ENCODE measurements at places on chromosomes 11 and 22.

- no peak for DNase-seq
These were observed 31.2 kb downstream of the IMMP1L start for GRCh38 chr11:31478223-31478590.

DNA sequence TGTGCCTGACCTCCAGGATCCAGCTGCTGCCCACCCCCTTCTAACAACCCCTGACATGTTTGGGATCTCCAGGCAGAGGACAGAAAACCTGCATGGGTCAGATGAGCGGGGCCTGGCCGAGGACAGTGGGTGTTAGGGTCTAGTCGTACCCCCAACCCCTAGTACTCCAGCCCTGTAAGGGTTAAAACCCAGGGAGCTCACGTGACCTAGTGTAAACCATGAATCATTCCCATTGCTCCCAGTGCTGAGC is 89.1 kb upstream of the CRYBB3 start:
- no peak for DNase-seq

- DNase-seq, result no peak
These were observed 101.3 kb downstream of the PDHX start for GRCh38 chr11:35017528-35018342.

DNA sequence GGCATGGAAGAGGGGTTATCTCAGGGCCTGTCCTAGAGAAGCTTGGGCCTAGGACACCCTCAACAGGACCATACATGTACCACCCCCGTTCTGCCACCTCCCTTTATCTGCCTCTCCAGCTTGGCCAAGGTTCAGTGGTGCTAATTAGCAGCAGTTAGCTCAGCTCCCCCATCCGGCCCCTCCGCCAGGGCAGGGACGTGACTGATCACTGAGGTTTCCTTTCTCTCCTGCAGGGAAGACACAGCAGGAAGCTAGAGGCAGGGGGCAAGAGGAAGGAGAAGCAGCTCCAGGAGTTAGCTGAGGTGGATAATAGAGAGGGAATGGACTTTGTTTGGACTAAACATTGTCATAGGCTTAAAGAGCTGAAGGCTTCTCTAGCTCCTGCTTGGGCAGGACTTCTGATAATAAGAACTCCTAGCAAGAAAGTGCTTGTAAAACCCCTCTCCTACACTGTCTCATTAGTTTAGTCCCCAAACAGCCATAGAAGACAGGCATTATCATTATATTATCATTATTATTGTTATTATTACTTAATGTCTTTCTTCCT is 53.8 kb downstream of the BUD13 start:
- DNase-seq, result no peak

DNA sequence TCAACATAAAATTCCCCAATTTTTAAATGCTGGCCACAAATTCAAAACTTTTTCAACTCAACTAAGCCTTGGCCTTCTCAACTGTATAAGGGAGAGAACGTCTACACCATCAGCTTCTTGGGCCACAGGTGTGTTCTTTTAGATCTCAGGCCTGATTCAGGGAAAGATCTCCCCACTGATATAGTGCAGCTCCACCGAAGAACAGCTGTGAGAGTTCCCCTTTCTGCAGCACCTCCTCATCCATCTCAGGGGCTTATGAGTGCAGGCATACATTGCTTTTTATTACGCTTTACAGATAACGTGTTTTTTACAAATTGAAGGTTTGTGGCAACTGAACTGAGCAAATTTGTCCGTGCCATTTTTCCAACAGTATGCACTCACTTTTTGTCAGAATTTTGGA is 8.0 kb upstream of the CD82 start:
- DNase-seq, result no peak

DNA sequence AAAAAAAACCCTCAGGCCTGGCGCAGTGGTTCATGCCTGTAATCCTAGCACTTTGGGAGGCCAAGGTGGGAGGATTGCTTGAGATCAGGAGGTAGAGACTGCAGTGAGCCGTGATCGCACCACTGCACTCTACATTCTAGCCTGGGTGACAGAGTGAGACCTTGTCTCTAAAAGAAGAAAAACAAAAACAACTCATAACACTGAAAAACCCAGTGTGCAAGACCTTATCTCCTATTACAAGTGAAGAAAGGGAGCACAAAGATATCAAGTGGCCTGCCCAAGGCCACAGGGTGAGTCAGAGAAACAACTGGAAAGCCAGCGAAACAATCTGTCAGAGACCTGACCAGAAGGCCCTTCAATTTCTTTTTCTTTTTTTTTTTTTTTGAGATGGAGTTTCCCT is 2.5 kb downstream of the TXN2 start:
- DNase-seq, result no peak
